Right forelimb (tissue), 1 donor: ENCODE measurements at places on chromosomes 7 and 10.
A peak's percentile ranks its signal among the peaks of the same experiment; 100 is the strongest.

- DNase-seq: no peak
Observed at GRCh38 chr10:128528167-128528566, 401.9 kb upstream of the MKI67 start.

DNA sequence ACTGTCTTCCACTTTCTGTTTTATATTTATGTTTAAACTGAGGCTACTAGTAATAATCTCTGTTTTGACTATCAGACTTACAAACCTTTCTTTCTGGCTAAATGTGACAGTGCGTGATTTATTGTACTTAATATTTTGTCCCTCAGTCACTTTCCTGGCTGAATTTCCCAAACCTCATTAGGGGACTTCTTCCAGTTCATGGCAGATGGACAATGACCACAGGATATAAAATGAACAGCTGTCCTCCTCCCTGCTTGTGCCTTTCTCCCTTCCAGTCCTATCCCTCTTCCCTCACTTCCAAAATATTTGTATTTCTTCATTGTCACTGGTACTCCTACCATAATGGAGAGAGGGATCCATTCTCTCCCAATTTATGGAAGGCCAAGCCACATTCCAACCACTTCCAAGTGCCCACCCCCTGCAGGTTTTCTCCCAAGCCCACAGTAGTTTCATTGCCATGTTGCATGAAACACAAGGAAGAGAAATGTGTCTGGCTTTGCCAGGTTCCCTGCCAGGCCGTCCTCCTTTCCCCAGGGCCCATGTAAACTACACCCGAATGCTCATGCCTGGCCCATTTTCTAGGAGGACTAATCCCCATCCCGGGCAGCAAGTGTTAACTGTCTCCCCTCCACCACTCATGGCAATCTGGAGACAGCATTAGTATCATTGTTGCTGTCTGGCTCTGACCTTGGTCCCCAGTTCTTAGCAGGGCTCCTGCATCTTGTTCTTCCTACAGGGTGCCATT, 269.5 kb upstream of the SLC26A5 start:
- DNase-seq: no peak

DNA sequence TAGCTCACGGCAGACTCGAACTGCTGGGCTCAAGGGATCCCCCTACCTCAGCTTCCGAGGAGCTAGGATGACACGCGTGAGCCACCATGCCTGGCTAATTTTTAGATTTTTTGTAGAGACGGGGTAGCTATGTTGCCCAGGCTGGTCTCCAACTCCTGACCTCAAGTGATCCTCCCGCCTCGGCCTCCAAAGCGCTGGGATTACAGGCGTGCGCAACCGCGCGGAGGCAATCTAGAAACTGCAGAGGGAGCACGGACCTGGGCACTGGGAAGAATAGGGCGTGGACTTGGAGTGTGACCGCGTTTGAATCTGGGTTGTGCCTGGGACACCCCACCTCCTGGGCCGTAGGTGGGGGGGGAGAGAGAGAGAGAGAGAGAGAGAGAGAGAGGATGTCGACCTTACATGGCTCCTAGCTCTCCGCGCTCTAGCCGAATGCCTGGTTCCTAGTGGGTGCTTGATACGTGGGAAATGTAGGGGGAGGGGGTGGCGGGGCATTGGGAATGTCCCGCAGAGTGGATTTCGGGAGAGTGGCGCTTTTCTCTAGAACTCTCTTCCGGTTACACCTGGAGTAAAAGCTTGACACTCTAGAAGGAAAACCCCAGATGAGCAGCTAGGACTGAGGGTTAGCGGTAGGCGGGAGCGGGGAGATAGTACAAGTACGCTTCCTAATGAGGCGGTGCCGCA, 1.2 kb upstream of the MAP3K8 start:
- DNase-seq: no peak

DNA sequence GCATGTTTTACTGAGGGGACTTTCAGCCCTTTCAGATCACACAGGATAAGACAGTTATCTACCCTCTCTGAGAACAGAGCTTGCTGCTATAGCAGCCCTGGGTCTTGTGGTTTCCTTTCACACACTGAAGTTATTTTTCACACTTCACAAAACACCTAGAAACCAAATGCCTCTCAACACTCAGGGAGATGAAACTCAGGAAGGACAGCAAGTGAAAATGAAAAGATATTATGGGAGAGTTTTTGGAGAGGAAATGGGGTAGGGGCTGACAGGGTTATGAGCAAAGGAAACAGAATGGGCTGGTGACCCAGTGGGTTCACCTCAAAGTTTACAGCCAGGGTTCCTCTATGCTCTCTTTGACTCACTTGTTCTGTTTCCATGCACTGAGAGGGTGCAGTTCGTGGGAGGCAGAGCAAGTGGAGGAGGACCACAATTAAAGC, 17.0 kb upstream of the GIMAP2 start:
- no peak for DNase-seq

DNA sequence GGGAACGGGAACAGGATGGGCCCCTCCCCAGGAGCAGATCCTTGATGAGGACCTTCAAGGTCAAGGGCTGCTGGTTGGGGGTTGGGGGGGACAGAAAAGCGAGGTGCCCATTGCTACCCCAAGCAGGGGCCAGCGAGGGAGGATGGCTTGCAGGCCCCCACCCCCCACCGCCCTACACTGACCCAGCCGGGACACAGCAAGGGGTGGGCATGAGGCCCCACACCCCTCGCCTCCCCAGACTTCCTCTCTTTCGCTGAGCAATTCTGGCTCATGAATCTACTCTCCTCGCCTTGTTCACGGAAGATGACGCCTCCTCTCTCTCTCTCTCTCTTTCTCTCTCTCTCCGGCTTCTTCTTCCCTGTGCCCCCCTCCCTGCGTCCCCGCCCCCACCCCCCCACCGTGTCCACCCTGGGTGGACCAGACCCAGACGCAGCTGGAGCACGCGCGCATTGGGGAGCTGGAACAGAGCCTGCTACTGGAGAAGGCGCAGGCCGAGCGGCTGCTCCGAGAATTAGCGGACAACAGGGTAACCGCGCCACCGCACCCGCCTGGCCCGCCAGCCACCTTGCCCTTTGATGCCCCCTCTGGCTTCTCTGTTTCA, 81.1 kb upstream of the GTF2IRD1 start:
- peak; percentile 56 for DNase-seq

DNA sequence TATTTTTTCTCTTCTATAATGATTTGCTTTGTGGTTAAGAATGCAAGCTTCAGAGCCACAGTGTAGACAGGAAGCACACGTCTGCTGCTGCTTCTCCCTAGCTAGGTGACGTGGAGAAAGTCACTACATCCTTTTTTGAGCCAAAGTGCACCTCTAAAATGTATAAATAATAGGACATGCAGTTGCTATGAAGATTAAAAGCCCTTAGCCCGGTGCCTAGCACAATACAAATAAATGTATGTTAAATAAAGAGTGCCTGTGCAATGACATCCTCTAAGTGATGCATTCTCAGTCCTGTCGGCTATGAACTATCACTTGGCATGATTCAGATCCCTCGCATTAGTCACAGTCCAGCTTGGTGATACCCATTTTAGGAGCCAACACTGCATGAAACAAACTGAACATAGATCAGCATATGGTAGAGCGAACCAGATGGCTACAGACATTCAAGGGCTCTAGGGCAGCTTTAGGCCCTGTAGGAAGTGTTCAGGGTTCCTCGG, 4.8 kb upstream of the TRDMT1 start:
- no peak for DNase-seq
